T-helper 9 cell (primary cell): ENCODE measurements at places on chromosomes 4 and X.

DNA sequence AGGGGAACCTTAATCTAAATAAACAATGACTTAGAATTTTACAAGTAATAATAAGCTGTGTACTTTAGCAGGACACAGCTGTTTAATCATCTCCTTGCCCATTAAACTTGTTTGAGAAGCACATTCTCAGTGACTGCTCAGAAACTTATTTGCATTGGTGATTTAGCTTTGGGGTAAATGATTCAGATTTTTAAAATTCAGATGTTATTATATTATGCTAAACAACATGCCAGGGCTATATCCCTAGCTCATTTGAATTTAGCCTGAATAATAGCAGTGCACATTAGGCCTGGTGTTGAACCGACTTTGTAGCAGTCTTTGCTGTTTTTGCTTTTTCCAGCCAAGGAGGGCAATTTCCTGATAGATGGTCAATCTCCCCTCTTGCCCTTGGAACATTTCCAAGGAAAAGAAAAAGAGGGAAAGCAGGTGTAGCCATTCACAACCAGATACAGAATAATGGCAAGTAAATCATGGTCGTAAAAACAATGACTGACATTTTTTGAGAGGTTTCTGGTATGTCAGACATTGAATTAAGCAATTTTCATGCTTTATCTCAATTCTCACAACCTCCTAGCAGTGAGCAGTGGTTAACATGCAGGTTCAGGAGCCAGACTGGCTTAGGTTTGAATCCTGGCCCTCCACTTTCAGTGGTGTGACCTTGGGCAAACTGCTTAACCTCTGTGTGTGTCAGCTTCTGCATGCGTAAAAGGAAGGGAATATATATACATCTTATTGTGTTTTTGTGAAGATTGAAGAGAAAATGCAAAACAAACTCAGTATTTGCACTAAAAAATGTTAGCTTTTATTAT is 16.8 kb downstream of the ARHGEF38 start:
- DNase-seq, result no peak

DNA sequence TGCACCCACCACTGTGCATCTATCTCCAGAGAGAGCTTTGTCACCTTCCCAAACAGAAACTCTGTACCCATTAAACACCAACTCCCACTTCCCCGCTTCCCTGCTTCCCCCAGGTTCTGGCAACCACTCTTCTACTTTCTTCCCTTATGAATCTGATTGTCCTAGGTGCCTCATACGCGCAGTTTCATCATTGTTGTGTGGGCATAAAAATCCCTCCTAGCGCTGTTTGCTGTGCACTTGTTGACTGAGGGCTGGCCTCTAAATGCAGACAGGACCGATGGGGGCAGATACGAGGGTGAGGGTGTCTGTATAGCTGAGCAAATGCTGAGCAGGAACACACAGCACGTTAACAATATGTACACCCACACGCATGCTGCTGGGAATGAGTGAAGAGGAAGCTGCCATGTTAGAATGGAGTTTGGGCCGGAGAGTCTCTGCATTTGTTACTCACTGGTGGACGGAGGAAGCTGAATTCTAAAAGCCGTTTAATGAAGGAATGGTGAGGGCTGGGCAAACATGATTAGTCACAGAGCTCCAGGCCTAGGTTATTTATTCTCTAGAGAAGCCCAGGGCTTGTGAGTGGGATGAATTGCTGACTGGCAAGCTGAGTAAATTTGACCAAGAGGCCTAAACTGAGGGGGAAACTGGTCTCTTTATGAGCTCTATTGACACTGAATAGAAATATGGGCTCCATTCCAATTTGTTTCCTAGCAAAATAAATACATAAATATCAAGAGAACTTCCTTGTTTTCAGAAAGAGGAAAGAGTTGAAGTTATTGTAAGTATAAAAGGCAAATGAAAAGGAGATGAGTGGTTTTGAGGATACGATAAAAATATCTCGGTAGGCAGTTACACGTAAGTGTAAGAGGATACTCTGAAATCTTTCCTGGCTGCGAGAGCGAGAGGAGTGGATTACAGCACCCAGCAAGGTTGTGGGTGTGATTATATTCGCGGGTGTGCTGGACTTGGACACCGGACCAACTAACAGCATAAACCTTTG is 95.9 kb upstream of the RPS6KA3 start:
- DNase-seq, result no peak

DNA sequence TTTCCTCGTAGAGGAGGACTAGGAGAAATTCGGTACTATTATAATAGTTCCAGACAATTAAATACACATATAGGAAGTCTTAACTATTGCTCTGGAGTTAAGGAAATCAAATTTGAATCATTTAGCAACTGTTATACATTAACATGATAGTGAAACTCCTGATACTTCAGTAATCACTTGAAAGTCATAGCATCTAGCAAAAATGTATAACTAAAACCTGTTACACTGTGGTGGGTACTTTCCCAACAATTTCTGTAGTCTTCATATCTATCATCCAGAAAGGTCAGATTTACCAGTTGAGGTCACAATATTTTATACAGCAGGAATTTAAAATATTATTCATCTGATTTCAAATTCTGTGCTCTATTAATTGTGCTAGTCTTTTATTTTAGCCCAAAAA is 669.6 kb upstream of the PCDH10 start:
- no peak for DNase-seq

GRCh38 chrX:64975491-64975890 is 759 bp downstream of the ZC4H2 start:
- no peak for DNase-seq

- no peak for DNase-seq
Measured at GRCh38 chr4:26726655-26727387, 133.8 kb upstream of the STIM2 start.
